ENCODE measurements at places on chromosomes 13 and 19.

GRCh38 chr19:17794731-17795494 lies at the start of gene B3GNT3:
Gene B3GNT3 (plus strand): TSS chr19:17795138. CDS start chr19:17807808, 12,670 bp downstream.
- DNase-seq, result no peak

- DNase-seq, result no peak
These were observed 276.0 kb downstream of the FOXO1 start for GRCh38 chr13:40390401-40390916.

DNA sequence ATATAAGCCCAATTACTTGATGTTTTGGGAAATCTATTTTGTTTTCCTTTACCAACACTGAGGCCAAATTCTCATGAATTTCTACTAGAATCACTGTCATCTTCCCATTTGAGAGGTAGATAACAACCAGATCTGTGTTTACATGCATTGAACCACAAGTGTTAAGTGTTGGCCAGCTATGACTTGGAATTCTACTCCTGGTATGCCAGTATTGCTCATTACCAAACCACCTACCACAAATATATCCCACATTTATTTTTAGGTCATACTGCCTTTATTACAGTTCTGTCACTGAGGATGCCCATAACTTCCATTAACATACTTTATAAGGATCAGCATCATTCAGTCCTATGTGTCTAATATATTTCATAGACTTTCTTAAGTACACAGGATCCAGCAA lies 328.9 kb downstream of the DIAPH3 start:
- DNase-seq, result no peak

DNA sequence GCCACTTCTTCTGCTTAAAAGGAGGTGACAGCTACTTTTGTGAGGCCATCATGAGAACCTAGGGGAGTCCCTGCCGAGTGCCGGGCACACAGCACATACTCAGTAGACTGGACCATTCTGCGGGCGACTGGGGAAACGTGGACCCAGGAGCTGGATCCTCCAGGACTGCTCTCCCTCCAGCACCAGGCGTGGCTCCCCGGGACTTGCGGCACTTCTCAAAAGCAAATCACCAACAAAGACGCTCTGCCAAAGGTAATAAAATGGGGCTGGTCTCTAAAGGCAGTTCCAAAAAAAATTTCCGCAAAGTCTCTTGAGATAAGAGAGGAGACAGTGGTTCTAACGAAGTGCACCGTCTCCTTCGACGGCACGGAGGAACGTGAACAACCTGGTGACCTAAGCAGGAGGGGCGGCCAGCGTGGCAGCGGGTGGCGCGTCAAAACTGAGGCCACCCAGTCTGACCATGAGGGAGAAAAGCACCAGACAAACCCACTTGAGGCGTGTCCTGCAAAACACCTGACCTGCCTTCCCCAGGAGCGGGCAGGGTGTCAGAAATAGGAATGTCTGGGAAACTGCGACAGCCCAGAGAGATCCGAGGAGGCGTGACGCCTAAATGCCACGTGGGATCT lies 1.4 kb upstream of the TMPRSS9 start:
- no peak for DNase-seq

DNA sequence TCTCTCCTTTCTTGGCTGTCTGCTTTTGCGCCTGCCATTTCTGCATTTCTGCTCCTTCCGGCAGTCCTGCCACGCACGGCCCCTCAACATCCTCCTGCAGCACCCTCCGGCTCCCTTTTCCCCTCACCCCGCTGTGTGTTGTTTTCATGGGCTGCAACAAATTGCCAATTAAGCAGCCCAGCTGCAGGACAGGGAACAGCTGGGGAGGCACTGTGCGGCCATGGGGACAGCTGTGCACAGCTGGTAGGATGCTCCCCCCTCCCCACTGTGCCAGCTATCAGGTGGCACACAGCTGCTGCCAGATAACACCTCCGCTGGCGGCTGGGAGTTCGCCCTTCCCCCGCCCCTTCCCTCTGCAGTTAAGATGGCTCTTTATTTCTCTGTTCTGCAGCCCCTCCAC lies 25.4 kb downstream of the LYL1 start:
- DNase-seq, result no peak

DNA sequence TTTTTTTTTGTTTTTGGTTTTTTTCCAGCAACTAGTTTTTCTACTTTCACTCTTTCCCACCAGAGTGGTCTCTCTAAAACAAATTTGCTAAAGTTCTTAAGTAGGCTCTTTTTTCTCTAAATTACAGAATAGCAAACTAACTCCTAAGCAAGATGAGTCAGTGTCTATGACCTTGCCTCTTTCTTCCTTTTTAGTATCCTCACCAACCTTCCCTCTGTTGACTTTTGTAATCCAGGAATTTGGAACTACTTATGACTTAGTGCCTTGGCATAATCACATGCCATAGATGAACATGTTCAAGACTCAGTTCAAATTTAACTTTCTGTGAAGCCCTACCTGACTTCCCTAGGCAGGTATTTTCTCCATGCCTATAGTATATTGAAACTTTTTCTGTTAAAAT lies 32.3 kb upstream of the AKAP11 start:
- no peak for DNase-seq

GRCh38 chr13:31322026-31322425 lies 122.3 kb downstream of the B3GLCT start:
- no peak for DNase-seq

DNA sequence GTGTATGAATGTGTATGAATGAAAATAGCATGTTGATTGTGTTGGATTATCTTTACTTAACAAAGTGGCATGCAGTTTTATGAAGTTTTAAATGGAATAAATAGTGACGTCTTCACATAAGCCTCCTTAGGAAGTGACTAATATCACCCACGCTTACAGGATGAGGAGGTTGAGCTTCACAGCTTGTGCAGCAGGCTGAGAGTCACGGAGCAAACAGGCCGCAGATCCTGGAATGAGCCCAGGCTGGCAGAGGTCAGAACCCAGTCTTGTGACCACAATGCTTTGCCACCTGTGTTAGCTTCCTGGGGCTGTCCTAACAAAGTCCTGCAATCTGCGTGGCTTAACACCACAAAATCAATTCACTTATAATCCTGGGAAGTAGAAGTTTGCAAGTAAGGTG lies 20.8 kb downstream of the LAIR2 start:
- peak; percentile 10 for DNase-seq

- DNase-seq, result no peak
These were observed 14.8 kb downstream of the STX10 start for GRCh38 chr19:13135068-13136062.

DNA sequence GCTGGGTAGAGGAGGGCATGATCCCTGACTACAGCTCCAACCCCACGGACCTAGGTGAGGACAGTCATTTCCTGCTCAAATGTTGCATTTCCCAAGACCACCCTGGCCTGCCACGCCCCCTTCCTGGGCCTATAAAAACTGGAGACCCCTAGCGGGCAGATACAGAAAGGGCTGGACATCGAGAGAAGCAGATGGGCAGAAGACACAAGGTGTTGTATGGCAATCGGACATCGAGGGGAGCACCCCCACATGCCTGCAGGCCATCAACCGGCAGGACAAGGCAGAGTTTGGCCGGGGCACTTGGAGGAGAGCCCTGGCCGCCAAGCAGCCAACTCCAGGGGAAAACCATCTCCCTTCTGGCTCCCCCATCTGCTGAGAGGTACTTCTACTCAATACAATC lies 746.4 kb downstream of the PCDH9 start:
- no peak for DNase-seq

- no peak for DNase-seq
These were observed 4.3 kb downstream of the NDFIP2 start for GRCh38 chr13:79485014-79485811.

- DNase-seq, result no peak
These were observed 15.7 kb downstream of the TYK2 start for GRCh38 chr19:10364644-10365043.

- no peak for DNase-seq
These were observed 202.8 kb upstream of the ZNF536 start for GRCh38 chr19:30169196-30169900.

GRCh38 chr13:46478651-46479050 lies 74.3 kb upstream of the LRCH1 start:
- DNase-seq, result no peak

DNA sequence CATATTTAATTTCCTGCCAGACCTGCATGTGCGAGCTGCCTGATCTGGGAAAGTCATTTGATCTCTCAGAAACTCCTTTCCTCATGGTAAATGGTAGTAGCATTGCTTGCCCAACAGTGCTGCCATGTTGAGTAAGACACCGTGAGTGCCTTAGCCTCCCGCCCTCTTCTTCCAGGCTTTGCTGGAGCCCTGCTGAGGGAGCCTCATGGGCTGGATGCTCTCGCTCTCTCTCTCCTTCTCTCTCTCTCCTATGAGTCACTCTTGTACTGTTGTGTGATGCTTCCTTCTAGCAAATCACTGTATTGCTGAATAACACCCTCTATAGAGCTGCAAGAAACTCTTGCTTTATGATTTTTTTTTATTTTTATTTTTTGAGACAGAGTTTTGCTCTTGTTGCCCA lies 365.5 kb downstream of the UQCRFS1 start:
- DNase-seq, result no peak

DNA sequence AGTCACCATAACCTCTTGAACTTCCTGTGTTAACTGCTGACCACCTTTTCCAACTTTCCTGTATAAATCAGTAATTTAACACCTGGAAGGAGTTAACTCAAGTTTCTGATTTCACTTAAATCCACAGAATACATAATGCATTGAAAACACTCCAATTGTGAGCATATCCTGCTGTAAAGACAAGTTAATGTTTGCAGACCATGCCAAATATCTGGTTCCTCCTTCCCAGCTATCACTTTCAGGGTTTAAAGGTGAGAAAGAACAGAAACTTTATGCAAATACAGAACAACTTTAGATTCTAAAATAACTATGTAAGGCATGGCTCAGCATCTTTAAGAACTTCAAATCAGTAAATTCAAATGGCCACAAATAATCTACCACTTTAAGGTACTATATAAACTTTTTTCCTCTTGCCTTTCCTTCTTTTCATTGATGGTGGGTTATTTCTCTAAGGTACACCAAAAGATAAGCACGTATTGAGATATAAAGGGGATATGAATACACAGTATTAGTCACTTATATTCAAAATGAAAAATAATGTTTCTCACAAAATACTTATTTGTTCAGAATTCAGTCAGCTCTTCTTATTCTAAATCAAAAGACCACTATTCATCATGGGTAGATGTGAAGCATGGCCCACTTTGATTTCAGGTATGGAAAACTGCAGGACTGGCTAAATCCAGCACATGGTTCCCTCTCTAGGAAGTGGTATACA lies 6.6 kb upstream of the TPTE2 start:
- DNase-seq, result no peak

DNA sequence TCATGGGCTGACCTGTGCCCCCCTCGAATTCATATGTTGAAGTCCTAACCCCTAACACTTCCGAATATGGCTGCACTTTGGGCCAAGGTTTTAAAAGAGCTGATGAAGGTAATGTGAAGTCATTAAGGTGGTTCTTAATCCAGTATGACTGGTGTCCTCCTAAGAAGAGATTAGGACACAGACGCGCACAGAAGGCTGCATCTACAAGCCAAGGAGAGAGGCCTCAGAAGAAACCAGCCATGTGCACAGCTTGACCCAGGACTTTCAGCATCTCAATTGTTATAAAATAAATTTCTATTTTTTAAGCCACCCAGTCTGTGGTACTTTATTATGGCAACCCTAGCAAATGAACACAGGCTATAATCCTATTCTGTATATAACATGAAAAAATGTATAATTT lies 99.9 kb downstream of the DOCK9 start:
- DNase-seq, result no peak

GRCh38 chr13:27125357-27126282 lies 46.0 kb downstream of the USP12 start:
- DNase-seq, result no peak

DNA sequence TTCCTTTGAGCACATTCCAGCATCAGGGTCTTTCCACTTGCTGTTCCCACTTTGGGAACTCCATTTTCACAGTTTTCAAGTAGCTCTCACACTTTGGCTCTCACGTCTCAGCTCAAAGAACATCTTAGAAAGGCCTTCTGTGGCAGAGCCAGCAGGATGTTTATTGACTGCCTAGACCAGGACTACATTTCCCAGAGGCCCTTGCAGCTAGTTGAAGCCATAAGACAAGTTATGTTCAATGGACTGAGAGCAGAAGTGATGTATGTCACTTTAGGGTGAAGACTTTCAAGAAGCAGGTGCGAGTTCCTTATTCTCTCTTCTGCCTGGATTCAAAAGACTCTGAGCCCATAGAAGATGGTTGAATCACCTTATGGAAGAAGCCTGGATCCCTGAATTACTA lies 4.3 kb upstream of the HAUS5 start:
- no peak for DNase-seq

GRCh38 chr13:25253702-25254101 lies 33.6 kb downstream of the MTMR6 start:
- no peak for DNase-seq

DNA sequence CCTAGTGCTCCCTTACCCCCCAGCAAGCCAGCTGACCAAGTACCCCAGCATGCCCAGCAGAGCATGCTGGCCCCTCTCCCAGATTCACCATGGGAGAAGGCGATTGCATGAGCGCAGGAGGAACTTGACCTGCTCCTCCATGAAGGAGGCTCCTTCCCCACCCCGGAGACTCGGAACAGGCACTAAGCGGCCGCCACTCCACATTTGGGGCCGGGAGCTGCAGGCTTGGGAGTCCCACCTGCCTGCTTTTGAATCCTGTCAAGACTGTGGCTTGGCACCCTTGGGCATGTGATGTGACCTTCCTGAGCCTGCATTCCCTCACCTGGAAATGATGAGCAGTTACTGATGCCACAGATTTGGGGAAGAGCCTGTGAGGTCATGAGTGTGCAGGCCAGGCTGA lies 12.7 kb upstream of the TIMM50 start:
- no peak for DNase-seq

DNA sequence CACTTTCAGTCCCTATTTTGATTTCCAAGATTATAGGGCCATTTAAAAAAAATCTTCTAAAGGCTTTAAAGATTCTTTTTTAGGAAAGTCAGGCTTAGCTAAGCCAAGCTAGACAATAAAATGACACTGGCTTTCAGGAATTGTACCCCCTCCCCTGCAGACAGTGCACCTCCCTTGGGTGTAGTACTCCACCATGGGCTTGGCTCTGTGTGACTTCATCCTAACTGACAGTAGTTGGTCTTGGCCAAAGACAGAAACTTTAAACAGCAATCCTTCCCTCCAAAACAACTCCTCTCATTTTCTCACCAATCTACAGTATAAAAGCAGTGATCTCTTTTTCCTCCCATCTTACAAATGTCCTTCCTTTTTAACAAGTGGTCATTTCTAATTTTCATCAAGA lies 283.0 kb downstream of the DNAJC15 start:
- DNase-seq, result no peak

- no peak for DNase-seq
These were observed 73.2 kb upstream of the IPO5 start for GRCh38 chr13:97880311-97880675.

- DNase-seq, result no peak
These were observed 2.7 kb downstream of the TPM4 start for GRCh38 chr19:16078759-16079707.

DNA sequence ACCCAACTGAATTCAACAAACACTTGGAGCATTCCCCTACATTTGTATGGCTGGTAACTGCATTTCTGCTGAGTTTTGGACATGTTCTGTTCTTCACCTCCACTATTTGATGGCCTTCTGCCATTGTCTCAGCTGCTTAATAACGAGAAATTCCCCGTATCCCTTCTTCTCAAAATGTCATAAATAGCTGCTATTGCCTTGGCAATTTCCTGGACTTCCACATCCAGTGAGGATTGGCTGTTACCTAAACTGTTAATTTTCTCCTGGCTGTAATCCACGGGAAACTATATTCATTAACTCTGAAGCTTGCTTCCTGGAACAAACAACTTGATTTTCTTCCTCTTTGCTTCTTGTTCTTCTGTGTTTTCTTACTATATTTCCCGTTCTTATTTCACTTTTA lies 69.5 kb upstream of the TDRD3 start:
- no peak for DNase-seq

- no peak for DNase-seq
These were observed 50.7 kb upstream of the USP29 start for GRCh38 chr19:57068921-57069697.
